Activated gamma-delta T cell treated with anti-CD3 and anti-CD28 coated beads, Interleukin-2, amount 50 U/mL, for 16 hours (primary cell): ENCODE measurements at places on chromosomes 2 and 18.

DNA sequence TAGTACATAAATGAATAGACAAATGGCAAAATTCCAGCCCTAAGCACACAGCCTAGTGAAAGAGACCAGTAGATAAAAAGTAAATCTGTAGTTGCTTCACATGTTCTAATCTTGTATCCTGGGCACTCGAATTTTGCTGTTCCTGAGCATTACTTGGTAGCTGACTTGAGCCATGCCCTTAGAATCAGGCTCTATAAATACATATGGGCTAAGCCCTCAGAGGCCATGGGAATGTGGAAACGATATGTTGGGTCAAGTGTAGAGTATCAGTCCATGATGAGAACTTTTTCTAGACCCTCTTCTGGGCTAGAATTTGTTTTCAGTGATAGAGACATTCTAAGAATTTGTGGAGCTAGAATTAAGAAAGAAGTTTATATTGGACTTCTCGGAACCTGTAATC is 21.9 kb downstream of the ELAC1 start:
- no peak for DNase-seq

DNA sequence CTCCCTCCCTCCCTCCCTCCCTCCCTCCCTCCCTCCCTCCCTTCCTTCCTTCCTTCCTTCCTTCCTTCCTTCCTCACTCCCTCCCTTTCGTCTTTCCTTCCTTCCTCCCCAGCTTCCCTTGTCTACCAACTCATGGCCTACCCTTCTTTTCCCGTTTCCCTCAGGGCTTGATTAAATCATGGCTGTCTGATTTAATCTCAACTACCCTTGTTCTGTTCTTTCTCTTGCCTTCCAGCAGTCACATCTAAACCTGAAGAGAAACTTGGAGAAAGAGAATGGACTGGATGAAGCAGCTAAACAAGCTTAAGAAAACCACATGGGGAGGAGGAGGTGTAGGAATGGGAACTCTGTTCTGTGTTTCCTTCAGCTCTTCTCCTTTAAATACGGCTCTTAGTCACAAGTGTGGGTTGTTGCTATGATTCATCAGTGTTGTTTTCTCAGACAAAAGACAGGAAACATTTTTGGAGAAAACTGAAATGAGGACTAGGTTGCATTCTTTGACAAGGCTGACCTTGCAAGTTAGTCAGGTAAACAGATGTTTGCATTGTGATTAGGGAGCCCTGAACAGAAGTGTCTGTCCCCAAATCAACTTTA is 177.9 kb downstream of the LRRTM1 start:
- DNase-seq = no peak

GRCh38 chr18:79460481-79461300 is 65.0 kb downstream of the NFATC1 start:
- DNase-seq = no peak

- no peak for DNase-seq
These were observed 321.4 kb upstream of the MMADHC start for GRCh38 chr2:149908726-149909683.

- no peak for DNase-seq
These were observed 20.6 kb upstream of the ARHGAP28 start for GRCh38 chr18:6708890-6709289.

- DNase-seq = peak; percentile 36
These were observed 34.8 kb downstream of the LBH start for GRCh38 chr2:30266051-30266621.

GRCh38 chr2:71858071-71858470 is 289.6 kb downstream of the CYP26B1 start:
- DNase-seq = no peak

GRCh38 chr2:230011617-230012016 is 57.1 kb downstream of the SLC16A14 start:
- DNase-seq = no peak

- peak; percentile 62 for DNase-seq
These were observed 109.7 kb downstream of the B3GNT2 start for GRCh38 chr2:62305421-62306176.

DNA sequence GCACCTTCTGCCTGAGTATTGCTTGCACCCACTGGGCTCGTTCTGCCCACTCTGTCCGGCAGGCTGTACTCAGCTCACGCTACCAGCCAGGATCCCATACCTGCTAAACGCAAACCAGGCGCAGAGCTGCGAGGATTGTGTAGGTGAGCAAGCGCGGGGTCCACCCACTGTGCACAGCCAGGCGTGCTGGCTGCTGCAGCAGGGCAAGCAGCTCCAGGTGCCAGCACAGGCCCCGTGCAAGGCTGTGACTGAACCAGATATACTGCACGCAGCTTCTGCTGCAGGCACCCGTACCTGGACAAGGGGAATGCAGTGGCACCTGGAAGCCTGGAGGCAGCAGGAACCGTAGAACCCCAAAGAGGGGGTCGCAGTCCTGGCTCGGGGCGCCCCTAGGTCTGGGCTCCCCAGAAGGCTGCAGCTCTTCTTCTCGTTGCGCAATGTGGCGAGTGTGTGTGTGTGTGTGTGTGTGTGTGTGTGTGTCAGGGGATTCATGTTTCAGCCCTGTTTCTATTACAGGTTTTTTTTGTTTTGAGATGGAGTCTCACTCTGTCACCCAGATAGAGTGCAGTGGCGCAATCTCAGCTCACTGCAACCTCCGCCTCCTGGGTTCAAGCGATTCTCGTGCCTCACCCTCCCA is 46.1 kb upstream of the RAB1A start:
- DNase-seq = no peak

DNA sequence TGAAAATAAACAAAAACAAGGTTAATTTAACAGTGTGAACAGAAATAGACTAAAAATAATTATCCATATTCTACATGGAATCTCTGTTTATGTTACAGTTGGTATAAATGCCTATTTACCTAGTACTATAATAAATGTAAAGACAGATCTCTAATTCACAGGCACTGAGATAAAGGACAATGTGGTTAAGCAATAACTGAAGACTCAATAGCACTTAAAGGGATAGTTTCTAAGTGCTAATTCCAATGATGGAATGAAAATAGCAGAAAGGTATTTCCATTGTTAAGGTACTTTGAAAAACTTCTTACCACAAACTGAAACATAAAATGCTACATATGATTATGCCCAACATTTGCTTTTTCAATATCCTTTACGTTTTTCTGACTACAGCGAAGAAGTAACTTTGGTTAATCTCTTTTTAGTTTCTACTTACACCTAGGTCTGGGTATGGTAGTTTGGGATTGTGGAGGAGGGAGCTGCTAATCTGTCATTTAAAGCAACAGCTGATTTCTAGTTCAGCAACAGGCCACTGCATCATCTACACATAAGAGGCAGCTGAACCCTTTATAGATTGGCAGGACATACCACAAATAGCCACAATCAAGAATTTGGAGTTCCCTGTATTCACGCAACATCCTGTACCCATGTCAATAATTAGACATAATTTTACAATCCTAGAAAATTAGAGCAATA is 27.2 kb downstream of the MAP4K3 start:
- no peak for DNase-seq

DNA sequence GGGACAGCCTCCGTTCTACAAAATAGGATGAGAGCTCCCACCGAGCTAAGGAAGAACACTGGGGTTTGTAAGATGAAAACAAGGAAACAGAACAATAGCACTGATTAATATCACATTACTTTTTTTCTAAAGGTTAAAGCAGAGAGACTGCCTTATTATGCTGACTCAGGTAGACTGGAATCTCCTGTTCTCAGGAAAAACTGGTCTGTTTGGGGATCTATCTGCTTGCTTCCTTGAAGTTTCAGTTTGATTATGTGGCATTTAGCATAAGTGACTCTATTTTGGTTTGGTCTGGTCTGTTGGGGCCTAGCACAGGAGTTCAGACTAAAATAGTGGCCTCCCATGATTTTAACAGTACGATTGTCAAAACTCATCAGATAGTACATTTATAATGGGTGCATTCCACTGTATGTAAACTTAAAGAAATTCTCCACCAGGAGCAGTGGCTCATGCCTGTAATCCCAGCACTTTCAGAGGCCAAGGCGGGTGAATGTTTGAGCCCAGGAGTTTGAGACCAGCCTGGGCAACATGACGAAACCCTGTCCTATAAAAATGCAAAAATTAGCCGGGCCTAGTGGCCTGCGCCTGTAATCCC is 64.1 kb upstream of the NDUFV2 start:
- no peak for DNase-seq

DNA sequence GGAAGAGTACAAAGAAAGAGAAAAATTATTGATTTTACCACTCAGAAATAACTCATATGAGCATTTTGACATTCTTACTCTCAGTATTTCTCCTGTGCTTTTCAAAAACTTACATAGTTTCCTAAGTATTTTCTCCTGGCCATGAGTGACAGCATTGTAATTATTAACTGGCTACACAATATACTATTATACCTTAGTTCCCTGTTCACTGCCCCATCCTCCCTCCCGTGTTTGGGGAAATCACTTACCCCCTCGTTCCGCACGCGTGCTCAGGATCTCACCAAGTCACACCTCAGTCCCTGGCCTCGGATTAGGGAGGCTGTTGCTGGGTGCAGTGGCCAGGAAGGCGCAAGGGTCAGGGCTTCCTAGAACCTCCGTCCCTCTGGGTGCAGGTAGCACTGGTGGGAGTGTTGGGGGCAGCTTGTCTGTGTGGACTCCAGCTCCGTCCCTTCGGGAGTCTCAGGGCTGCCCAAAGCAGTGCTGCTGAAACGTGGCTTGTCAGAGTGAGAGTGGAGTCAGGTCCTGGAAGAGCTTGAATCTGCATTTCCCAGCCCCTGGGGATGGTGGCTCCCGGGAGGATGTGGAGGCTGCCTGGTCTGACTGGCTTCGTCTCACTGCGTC is 23.2 kb downstream of the ATG4B start:
- DNase-seq = no peak

DNA sequence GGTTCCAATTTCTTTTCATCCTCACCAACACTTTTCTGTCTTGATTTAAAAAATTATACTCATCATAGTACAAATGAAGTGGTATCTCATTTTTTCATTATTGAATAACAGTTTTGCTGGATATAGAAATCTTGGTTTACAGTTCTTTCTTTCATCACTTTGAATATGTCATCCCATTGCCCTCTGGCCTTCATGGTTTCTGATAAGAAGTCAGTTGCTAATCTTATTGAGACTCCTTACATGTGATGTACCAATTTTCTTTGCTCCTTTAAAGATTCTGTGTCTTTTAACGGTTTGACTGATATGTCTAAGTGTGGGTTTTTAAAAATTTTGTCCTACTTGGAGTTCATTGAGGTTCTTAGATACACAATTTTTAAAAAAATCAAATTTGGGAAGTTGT is 35.0 kb downstream of the SLC3A1 start:
- DNase-seq = no peak

DNA sequence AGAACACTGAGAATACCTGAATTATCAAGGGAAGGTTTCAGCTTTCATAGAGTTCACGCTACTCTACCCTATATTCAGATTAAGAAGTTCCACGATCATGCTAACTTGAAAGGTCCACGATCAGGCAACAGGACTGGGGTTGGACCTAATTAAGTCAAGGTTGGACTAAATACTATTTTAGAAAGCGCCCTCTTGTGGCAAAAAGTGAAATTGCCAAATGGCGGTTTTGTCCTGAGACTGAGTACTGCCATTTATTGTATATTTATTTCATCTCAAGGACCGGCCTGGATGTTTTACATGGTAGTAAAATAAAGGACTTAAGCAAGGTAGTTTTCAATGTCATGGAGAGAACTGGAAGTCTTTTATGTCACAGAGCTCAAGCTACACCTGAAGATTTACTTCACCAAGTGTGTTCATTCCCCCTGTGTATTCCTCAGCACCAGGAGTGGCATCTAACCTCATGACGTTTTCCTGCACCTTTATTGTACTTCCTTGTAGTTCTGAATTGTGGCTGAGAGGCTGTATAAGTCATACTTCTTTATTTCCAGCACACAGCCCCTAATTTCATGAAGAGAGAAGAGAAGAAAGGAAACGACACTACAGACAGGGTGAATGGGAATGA is 56.8 kb downstream of the SRD5A2 start:
- DNase-seq = peak; percentile 18

- no peak for DNase-seq
These were observed 75.9 kb upstream of the LCLAT1 start for GRCh38 chr2:30371028-30371689.
